ENCODE measurements at places on chromosomes 1 and 21. TPM values are rescaled to one million over a fixed set of nuclear protein-coding genes. Genes with fewer than 3 reads are reported as not detected.

DNA sequence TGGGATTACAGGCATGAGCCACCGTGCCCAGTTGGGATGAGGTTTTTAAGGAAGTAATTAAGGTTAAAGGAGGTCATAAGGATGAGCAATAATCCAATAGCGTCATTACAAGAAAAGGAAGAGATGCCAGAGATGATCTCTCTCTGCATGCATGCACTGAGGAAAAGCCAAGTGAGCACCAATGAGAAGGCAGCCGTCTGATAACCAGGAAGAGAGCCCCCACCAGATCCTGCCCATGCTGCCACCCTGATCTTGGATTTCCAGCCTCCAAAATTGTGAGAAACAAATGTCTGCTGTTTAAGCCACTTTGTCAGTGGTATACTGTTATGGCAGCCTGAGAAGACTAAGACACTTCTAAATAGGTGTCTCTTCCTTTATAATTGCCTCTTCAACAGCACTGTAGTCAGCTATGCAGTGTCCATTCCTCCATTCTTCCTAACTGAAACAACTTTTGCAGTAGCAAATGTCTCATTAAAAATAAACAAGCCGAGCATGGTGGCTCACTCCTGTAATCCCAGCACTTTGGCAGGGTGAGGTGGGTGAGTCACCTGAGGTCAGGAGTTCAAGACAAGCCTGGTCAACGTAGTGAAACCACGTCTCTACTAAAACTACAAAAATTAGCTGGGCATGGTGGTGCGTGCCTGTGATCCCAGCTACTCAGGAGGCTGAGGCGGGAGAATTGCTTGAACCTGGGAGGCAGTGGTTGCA is 216.2 kb upstream of the RUNX1 start:
- no peaks in the 10 kb centered on the region for H3K27me3 ChIP-seq
- no peak for DNase-seq
- H3K4me3 ChIP-seq, result no peak overlapping the region
- no peaks in the 10 kb centered on the region for H3K36me3 ChIP-seq
- H3K4me1 ChIP-seq, result no peaks in the 10 kb centered on the region

GRCh38 chr1:169896013-169896412 is 2.3 kb upstream of the SCYL3 start:
- H3K27me3 ChIP-seq, result no peaks in the 10 kb centered on the region
- H3K27ac ChIP-seq, result no peak overlapping the region
- H3K36me3 ChIP-seq, result no peaks in the 10 kb centered on the region

Gene DCST1
- total RNA-seq, result not detected

- H3K4me1 ChIP-seq, result peaks cover 69% of the 10 kb centered on the region
- no peak for DNase-seq
- H3K27ac ChIP-seq, result peak overlapping the region; percentile 93
- H3K4me3 ChIP-seq, result no peak overlapping the region
Measured at GRCh38 chr1:183697814-183698590, 44.9 kb upstream of the APOBEC4 start.

DNA sequence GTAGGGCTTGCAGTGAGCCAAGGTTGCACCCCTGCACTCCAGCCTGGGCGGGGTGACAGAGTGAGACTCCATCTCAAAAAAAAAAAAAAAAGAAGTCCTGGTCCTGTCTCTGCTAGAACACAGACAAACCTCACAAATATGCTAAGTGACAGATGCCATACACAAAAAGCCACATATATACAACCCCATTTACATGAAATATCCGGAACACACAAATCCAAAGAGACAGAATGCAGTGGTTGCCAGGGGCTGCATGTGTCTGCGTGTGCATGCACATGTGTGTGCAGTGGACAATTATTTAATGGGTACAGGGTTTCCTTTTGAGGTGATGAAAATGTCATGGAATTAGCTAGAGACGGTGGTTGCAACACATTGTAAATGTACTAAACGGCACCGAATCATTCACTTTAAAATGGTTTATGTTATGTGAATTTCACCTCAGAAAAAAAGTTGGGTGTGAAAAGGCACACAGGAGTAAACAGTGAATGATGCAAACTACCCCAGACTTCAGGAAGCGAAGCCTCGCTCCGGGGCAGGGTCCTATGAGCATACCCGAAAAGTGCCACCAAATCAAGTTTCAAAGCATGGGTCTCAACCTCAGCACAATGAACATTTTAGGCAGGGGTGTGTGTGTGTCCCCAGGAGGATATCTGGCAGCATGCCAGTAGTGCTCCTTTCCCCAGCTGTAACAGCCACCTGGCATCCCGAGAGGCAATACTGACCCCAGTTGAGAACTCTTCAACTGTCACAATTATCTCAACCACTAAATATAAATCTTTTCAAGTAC is 48.3 kb downstream of the GNB1 start:
- DNase-seq, result no peak
- H3K36me3 ChIP-seq, result no peaks in the 10 kb centered on the region
- H3K4me3 ChIP-seq, result no peak overlapping the region
- H3K27ac ChIP-seq, result no peak overlapping the region

Gene DNM3
- not detected for total RNA-seq

DNA sequence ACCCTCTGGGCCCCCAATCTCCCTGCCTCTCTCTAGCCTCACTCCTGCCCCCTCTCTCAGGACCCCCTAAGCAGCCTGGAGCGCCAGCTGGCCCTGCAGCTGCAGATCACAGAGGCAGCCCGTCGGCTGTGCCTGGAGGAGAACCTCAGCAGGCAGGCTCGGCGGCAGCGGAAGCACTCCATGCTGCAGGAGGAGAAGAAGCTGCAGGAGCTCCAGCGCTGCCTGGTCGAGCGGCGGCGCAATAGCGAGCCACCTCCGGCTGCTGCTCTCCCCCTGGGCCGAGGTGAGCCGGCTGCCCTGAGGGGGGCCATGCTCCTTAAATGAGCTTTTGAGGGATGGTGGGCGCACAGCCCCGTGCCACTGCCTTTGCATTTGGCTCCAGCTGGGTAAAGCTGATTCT is 6.2 kb downstream of the INAVA start:
- peaks cover 34% of the 10 kb centered on the region for H3K4me1 ChIP-seq
- no peak for DNase-seq
- peak overlapping the region; percentile 79 for H3K27ac ChIP-seq
- peaks cover 18% of the 10 kb centered on the region for H3K36me3 ChIP-seq
- H3K27me3 ChIP-seq, result no peaks in the 10 kb centered on the region

- H3K4me1 ChIP-seq, result peaks cover 10% of the 10 kb centered on the region
- H3K27ac ChIP-seq, result no peak overlapping the region
- no peak for DNase-seq
Measured at GRCh38 chr21:33128538-33128937, 58.6 kb downstream of the OLIG1 start.

Gene VPS26C
- total RNA-seq, result 40.5 TPM

- no peaks in the 10 kb centered on the region for H3K27me3 ChIP-seq
- H3K4me3 ChIP-seq, result no peak overlapping the region
- no peaks in the 10 kb centered on the region for H3K4me1 ChIP-seq
Measured at GRCh38 chr1:46473991-46474390, 15.6 kb upstream of the DMBX1 start.

GRCh38 chr1:199177241-199177640 is 538.4 kb downstream of the PTPRC start:
- no peak overlapping the region for H3K27ac ChIP-seq
- DNase-seq, result no peak
- H3K4me1 ChIP-seq, result no peaks in the 10 kb centered on the region
- no peaks in the 10 kb centered on the region for H3K27me3 ChIP-seq

- H3K4me3 ChIP-seq, result no peak overlapping the region
- no peaks in the 10 kb centered on the region for H3K36me3 ChIP-seq
- H3K4me1 ChIP-seq, result no peaks in the 10 kb centered on the region
- no peak overlapping the region for H3K27ac ChIP-seq
Measured at GRCh38 chr1:161185282-161185682, 8.0 kb upstream of the B4GALT3 start.

- no peaks in the 10 kb centered on the region for H3K4me1 ChIP-seq
- H3K36me3 ChIP-seq, result no peaks in the 10 kb centered on the region
- no peak overlapping the region for H3K4me3 ChIP-seq
- no peak for DNase-seq
- no peaks in the 10 kb centered on the region for H3K27me3 ChIP-seq
Measured at GRCh38 chr1:147897029-147897752, 5.4 kb upstream of the GJA8 start.

Gene HAO2
- total RNA-seq, result 0.39 TPM
